A172 (cell line): ENCODE measurements at places on chromosomes 4 and X. TPM values are rescaled to one million over a fixed set of nuclear protein-coding genes. Genes with fewer than 3 reads are reported as not detected.

The ZCCHC12 gene
- total RNA-seq = 0.05 TPM in 1 of 2 replicates, not detected in the other

The GYG2 gene
- 7.2 and 11.7 TPM in 2 replicates for total RNA-seq

The SNX25 gene
- 43.6 and 63.1 TPM in 2 replicates for total RNA-seq

- DNase-seq = peak; percentile 23
Observed at GRCh38 chrX:23952984-23953907, 45.4 kb downstream of the CXorf58 start.

- DNase-seq = peak; percentile 10
Observed at GRCh38 chrX:102950908-102951866, 14.1 kb downstream of the RAB40AL start.

DNA sequence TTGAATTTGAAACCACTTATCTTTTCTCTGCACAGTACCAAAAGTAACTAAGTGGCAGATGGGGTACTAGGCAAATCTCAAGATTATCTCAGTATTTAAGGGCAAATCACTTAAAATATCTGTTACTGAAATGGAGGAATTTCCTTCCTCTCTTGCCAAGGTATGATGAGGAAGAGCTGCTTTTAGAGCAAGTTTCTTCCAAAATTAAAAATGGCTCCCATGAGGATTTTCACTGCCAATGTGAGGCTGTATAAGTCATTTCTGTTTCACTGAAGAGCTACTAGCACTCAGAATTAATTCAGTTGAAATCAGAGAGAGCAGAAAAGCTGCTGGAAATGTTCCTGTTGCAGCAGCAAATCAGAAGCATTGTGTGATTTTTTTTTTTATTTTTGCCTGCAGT is 43.4 kb downstream of the GABRB1 start:
- no peak for DNase-seq

DNA sequence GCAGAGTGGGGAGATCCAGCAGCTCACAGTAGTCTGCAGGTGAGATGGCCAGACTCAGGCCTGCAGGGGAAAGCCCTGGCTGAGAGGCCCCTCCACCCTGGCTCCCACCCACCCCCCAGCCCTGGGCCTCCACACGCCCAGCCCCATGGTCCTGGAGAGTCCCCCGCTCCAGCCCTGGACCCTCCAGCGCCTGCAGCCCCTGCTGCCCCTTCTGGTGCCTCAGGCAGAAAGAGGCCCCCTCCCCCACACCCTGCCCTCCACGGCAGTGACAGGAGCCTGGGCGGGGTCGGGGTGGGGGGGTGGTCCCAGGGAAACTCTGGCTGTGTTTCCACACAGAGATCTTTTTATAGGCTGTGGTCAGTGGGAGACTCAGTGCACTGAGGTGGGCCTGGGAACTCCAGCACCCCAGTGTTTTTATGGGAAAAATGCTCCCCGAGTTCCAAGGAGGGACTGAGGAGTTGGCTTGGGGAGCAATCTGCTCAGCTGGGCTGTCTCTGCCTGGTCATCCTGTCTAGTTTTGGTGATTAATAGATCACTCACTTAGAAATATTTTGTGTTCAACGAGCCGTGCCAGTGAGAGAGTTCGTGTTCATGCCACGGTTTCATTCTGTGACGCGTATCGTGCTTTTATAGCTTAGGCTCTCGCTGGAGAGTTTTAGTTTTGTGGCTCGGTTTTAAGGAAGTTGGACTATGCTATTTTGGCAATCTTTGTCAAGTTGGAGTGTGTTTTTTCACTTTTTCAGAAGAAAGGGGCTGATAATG is 53.1 kb upstream of the HGFAC start:
- peak; percentile 57 for DNase-seq

DNA sequence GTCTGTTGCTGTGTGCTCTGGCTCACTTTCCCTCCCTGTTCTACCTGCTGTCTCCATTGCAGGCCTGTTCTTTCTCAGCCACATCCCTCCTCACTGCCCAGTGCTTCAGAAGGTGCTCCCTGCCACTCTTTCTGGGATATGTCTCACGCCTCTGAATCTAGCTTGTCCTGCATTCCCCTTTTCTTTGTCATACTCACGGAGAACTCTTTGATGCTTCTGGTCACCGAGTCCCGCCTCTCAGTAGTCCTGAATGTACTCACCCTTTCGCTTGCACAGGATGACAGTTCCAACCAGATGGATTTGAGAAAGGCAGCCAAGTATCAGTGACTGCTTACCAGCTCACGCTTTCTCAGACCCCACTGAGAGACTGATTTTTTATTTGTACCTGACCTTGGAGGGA is 65.2 kb upstream of the TLR2 start:
- DNase-seq = no peak
